ENCODE measurements at places on chromosomes 1 and 21.

GRCh38 chr1:227357927-227358302, 39.6 kb upstream of the CDC42BPA start:
- no peak for DNase-seq

GRCh38 chr1:26844424-26845196, 18.1 kb downstream of the ZDHHC18 start:
- no peak for DNase-seq

GRCh38 chr1:152426731-152427130, 12.7 kb upstream of the CRNN start:
- DNase-seq, result no peak

GRCh38 chr1:119226321-119226720, 85.9 kb upstream of the WARS2 start:
- DNase-seq, result no peak

- DNase-seq, result no peak
Observed at GRCh38 chr21:40587736-40588346, 259.1 kb downstream of the DSCAM start.

DNA sequence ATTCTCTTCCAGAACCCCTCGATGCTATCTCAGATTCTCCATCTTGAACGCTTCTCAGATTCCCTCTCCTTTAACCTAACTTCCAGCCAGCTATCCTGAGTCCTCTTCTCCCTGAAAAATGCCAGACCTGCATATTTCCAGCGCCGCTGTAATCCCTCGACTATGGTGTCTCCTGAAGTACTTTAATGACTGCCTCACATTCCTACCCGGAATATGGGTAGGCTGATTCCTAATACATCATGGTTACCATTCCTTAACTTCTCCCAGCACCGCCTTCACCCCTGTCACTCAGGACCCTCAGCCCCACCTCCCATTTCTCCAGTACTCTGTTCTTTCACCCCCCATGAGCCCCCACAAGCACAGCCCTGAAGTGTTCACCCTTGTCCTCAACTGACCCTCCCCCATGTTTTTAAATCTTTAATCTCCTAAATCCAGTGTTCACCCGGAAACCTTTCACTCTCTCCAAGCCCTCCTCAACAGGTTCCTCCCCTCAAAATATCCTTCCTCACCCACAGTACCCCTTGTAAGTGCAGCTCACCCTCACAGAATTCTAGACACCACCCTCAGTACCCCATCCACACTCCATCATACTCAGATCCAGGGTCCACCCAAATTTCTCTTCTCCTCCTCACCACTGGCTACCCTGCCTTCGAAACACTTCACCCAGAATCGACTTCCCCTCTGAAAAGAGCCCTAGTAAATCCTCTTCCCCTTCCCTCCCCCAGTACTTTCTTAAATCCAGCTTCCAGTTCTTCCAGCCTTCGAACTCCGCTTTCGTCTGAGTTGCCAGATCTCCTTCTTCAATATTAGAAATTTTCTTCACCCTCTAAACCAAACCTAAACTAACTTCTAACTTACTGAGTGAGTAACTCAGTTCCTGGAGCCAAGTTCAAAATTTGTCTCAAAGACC, 922 bp downstream of the CPT2 start:
- no peak for DNase-seq

- no peak for DNase-seq
Observed at GRCh38 chr1:30045304-30046090, 677.9 kb downstream of the MATN1 start.

- no peak for DNase-seq
Observed at GRCh38 chr1:21238141-21238800, 52.0 kb downstream of the ECE1 start.

GRCh38 chr1:14777516-14778506, 179.3 kb downstream of the KAZN start:
- DNase-seq, result no peak

DNA sequence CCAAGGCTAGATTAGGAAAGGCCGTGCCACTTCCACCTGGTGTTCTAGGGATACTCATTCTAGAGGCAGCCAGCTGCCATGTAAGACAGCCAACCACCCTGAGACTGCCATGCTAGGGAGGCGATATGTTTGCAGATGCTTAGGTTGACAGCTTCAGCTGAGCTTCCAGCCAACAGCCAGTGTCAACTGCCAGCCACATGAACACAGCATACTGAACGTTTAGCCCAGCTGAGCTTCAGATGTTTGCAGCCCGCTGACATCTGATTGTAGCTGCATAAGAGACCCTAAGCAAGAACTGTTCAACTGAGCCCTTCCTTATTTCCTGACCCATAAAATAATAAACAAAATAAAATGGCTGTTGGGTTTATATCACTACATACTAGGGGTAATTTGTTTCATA, 5.0 kb upstream of the KCNC4 start:
- no peak for DNase-seq

- DNase-seq, result no peak
Observed at GRCh38 chr1:55374216-55374615, 159.1 kb upstream of the USP24 start.

DNA sequence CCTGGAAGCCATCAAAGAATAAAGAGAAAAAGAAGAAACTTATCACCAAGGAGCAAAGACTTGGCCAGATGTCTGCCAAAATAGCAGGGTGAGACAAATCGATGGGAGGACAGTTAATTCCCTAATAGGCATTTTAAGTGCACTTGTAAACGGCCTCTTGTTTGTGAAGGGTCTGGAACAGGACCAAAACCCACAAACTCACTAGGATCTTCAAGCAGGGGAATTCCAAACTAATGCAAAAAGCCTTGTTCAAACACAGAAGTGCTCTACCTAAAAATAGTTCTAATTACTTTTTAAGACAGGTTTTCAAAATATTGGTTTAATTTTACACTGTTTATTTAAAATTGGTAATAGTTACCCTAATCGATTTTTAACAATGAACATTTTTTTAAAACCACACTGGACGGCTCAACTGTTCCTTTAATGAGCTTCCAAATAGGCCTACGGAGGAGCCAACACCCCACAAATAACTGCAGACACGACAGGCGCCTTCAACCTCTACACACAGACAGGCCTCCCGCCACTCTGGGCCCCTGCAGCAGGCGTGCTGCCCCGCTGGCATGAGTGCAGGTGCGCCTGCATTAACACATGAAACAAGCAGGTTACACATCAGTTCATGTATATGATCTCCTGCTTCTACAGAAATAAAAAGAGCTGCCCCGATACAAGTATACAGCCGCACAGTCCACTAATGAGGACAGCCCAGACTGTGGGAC, 15.8 kb downstream of the UBE2G2 start:
- no peak for DNase-seq

DNA sequence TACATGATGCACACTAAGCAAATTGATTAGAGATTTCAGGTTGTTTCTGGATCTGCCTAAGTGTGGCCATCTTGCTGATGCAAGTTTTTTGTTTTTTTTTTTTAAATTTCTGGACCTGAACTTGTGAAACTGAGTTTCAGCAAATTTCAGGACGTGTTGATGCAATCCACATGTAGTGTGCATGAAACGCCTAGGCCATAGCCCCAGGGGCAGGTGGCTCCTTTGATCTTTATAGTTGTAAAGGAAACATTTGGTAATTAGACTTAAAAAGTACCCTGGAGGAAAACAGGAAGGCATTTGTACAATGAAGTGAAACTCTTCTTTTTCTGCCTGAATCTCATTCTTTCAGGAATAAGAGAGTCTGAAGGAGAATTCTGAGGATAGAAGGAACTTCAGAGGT, 162.2 kb upstream of the LHX8 start:
- no peak for DNase-seq

GRCh38 chr1:62335656-62336055, 16.4 kb upstream of the KANK4 start:
- DNase-seq, result no peak

DNA sequence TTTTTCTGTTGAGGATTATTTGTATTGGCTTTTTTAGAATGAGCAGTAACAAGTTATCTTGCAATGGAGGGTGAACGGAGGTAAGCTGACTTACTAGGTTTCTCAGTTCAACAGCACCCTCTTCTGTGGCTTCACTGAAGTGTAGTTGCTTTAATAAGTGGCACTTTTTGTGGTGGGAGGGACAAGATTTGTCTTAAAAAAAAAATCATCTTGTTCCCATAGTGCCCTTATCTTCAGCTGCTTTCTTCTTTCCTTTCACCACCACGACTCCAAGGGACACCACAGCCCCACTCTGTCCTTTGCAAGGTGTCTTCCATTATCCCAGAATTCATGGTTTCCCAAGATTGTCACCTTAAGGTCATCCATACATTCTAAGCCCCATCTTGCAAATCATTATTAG, 92.9 kb downstream of the PIGK start:
- DNase-seq, result no peak
